ENCODE measurements at places on chromosomes 16 and 17.

DNA sequence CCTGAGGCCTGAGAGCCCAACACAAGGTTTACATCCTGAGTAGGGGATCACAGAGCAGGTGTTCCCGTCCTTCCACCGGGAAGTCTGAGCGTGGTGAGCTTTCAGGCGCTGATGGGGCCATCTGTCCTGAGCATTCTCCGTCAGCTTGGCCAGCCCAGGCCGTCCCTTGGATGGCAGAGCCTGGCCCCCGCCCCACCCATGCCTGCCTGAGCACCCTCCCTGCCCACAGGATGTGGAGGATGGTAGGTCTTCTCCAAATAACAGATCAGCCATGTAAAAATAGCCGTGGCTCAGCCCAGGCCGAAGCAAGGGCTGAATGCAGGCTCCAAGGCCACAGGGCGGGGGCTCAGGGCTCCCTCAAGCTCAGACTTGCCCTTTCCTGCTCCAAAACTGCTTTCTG is 20.2 kb downstream of the SPNS2 start:
- DNase-seq = no peak

DNA sequence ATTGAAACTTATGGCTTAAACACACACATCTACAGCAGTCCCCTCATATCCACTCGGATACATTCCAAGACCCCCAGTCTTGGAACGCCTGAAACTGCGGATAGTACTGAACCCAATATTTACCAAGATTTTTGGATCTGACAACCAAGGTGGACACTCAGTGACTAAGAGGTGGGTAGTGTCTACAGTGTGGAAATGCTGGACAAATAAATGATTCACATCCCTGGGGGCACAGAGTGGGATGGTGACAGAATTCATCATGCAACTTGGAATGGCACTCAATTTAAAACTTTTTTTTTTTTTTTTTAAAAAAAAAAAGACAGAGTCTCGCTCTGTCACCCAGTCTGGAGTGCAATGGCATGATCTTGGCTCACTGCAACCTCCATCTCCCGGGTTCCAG is 54.2 kb upstream of the TRAP1 start:
- DNase-seq = no peak

- no peak for DNase-seq
Observed at GRCh38 chr16:58022601-58023371, 2.8 kb upstream of the MMP15 start.

- DNase-seq = no peak
Observed at GRCh38 chr16:79607587-79607986, 7.0 kb upstream of the MAF start.

GRCh38 chr17:78736526-78737079 is 45.5 kb downstream of the CYTH1 start:
- peak; percentile 69 for DNase-seq

DNA sequence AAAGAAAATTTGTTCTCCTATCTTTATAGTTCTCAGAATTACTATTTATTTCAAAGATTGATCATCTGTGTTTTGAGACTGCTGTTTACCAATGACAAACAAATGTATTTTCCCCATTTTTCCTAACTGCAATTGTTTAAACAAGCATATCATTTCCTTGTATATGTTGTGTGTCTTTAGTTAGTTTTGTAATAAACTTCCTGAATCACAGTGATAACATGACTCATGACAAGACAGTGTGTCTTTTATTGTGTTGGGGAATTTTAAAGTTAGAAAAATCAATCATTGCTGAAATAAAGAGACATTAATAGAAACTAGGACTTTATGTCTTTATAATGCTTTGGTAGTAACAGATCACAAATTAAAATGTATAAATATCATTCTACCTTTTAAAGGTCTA is 348.5 kb downstream of the KCNJ2 start:
- DNase-seq = no peak

GRCh38 chr16:12170103-12171040 is 193.8 kb downstream of the SNX29 start:
- no peak for DNase-seq

DNA sequence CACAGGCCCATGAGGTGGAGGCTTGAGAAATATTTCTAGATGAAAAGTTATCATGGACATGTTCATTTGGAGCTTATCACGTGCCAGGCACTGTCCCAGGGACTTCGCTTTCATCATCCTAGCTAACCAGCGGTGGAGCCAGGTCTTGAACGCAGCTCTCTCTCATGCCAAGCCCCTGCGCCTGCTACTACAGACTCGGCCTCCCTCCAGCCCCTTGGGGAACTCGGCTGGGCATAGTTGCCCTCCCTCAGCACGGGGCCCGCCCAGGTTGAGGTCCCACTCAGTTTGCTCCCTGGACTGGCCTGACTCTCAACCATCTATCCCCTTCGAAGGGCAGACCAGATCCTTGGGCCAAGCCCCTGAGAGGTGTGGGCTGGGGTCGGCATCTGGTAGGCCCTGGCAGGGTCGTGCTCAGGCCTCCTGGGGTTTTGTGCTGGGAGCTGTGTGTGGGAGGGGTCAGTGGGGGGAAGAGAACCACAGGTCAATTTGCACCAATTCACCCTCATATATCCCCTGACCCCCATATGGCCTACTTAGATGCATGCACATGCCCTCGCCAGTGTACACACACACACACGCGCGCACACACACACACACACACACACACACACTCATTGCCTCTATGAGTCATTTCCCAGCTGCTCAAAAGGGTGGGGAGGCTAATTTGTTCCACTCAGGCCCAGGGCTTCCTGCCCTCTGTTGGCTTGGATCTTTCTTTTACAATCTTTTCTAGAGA is 12.1 kb upstream of the SCN4A start:
- peak; percentile 51 for DNase-seq

DNA sequence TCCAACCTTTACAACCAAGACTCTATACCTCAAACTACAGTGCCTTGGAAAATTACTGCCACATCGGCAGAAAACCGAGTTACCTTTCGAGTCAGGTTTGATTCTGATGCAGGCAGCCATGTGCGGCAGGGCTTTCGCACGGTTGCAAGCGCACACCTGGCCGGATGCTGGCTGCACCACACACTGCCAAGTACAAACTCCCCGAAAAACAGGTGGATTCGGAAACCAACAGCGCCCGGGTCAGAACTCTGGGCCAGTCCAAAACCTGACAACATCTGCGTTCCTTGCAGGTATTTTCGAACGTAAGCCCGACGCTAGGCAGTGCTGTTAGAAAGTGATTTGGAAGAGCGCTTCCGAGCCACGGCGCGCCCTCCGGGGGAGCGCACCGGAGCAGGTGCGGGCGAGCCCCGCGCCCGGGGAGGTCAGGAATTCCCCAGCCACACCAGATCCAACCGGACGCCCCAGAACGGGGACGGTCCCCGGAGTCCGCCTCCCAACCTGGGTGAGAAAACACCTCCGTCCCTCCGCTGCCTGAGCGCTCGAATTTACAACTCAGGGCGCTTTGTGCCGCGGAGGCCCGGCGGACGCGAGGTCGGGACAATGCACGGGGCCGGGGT is 1.2 kb downstream of the USP7 start:
- DNase-seq = peak; percentile 54

- no peak for DNase-seq
Observed at GRCh38 chr16:72847187-72848027, 200.5 kb downstream of the ZFHX3 start.

GRCh38 chr17:66695098-66695497 is 139.8 kb upstream of the CACNG5 start:
- DNase-seq = no peak

DNA sequence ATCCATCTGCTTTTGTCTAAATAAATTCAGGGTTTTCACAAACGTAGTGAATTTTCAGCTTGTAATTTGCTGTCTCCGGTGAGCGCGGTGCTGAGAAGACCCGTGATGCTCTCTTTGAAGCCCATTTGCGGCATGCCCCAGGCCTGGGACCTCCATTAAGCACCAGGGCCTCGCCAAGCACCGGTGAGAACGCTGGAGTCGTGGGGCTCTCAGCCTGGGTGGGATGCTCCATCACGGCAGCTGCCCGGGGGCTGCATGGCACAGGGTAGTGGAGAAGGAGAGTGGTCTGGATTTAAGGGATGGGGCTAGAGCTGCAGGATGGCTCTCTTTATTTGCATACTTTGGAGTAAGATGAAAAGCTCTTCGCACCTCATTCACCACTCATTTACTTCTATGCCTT is 248.7 kb downstream of the ABCC12 start:
- DNase-seq = no peak

DNA sequence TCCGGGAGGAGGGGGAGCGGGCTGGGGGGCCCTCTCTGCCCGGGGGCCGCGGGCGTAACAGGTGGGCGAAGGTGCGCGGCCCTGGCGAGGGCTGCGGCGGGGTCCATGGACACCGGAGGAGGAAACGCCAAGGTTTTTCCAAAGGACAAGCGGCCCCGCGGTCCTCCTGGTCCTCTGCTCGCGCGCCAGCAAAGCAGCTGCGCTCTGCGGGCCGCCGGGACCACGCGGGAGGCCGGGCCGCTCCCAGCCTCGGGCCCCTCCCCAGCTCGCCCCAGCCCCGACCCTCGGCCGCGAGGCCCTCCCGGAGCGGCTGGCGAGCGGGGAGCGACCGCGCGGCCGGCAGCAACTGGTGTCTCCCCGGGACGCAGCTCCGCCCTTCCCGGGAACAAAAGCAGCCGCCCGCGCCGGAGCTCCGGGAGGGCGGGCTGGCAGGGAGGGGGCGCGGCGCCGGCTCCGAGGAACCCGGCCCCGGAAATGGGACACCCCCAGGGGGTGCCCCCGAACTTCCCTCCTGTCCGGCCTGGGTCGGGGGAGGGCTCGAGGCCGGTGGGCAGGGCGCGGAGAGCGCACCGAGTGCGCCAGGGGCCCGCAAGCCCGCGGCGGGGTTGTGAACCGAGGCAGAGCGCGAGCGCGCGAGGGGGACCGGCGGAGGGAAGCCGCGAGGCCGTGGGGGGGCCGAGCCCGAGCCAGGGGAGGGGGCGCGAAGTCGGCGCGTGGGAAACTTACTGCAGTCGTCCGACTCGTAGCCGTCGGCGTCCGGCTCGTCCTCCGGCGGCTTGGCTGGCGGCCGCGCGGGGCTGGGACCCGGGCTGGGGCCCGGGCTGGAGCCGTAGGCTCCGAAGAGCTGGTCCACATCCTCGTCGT is 837 bp downstream of the DOC2B start:
- no peak for DNase-seq

- DNase-seq = no peak
Observed at GRCh38 chr16:50960517-50961202, 190.4 kb downstream of the SALL1 start.

GRCh38 chr17:37191219-37191618 is 184.6 kb upstream of the C17orf78 start:
- no peak for DNase-seq

DNA sequence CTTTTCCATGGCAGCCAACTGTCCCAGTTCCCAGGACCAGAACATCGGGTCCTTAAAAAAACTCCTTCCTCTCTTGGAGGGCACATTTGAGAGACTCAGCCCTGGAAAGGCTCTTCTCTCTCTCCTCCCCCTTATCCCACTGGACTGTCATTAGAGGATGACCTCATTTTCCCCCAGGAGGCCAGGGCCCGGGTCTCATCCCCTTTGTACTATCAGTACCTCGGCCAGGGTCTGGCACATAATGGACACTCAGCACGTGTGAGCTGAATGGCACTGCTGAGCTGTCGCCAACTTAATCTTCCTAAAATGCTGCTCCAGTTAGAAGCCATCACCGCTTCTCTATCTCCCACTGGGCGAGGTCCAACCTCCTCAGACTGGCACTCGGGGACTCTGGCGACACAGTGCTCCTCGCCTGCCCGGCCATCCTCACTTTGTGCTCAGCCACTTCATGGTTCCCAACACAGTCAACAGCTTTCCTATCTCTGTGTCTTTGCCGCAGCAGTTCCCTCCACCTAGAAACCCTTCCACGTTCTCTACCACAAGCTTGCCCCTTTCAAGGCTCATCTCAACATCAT is 3.6 kb upstream of the RHBDL3 start:
- no peak for DNase-seq

- no peak for DNase-seq
Observed at GRCh38 chr16:80210787-80211186, 330.0 kb upstream of the DYNLRB2 start.

GRCh38 chr16:27994686-27995085 is 68.8 kb downstream of the GSG1L start:
- no peak for DNase-seq

DNA sequence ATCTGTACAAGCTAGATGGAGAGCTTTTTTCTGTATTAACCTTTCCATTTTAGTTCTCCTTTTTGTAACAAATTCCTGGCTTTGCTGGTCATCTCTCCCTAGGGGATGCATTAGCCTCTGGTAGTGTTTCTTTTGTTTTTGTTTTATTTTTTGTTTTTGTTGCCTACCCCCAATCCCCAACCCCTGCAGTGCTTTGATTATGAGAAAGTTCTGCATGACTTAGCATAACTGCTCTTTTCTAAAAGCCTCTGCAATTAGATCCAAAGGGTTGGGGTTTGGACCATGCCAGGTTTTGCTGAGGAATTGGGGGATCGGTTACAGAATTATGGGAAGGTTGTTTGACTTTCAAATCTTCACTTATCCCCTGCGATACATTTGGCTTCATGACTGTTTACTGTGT is 98.2 kb downstream of the ADAMTS18 start:
- DNase-seq = no peak

DNA sequence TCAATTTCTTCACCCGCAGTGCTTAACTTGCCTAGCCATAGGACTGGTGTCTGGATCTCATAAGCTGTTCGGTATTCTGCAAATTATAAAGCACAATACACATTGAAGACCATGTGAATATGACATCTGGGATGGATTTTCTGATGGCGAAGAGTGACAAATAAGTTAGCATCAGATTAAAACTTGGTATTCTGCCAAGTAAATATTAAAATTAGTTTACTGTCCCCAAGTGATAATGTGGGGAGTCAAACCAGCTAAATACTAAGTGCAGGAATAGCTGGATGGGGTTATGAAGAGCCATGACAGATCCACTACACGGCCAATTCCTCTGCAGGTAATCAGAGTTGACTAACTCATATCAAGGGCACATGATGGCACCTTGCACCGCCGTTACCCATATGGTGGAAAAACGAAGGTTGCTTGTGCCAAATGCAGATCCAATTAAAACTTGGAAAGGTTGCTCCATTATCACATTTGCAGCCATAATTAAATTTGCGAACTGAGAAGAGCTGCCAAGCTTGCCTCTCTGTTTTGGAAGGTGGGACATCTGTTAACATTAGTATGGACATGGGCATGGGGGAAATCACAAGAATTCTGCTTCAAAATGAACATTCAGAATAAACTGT is 114.9 kb upstream of the TOM1L1 start:
- DNase-seq = no peak

GRCh38 chr16:13077816-13078215 is 176.4 kb downstream of the SHISA9 start:
- no peak for DNase-seq

- no peak for DNase-seq
Observed at GRCh38 chr17:28818819-28819221, 23.8 kb downstream of the FAM222B start.

- DNase-seq = peak; percentile 51
Observed at GRCh38 chr16:90057738-90058173, 19.4 kb downstream of the PRDM7 start.

DNA sequence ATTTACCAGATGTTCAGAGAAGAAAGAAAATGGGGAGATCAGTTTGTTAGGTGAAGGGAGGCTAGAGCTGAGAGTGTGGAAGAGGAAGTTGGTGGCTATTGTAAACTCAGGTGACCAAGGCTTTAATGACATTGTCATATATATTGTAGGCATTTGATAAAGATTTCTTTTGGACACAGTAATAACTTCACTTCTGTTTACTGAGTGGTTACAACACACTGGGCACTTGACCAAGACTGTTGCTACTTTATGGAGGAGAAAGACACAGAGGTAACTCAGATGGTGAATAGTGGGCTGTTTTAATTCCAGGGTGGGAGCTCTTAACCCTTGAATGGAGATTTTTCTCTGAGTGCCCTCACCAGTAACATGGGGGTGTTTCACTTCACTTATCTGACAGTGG is 46.0 kb downstream of the TNRC6A start:
- DNase-seq = no peak

All from activated CD4-positive, alpha-beta T cell treated with anti-CD3 and anti-CD28 coated beads, Interleukin-2, amount 50 U/mL, for 48 hours (primary cell).